ENCODE measurements at places on chromosomes 12 and 14.

- DNase-seq: no peak
These were observed 74.2 kb upstream of the GNG2 start for GRCh38 chr14:51786227-51786626.

DNA sequence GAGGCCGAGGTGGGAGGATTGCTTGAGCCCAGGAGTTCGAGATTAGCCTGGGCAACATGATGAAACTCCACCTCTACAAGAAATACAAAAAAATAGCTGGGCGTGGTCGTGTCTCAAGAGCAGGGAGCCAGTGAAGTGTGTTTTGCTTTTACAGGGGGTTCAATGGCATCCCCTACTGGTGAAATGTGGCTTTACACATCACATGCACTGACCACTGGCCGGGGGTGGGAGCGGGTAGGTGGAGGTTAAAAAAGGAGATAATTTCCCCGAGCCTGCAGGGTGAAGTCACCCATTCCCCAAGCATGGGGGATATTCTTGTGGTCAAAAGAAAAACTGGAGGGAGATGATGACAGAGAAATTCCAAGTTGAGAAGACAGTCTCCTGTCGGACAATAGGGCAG lies 63.6 kb upstream of the PWP1 start:
- no peak for DNase-seq

DNA sequence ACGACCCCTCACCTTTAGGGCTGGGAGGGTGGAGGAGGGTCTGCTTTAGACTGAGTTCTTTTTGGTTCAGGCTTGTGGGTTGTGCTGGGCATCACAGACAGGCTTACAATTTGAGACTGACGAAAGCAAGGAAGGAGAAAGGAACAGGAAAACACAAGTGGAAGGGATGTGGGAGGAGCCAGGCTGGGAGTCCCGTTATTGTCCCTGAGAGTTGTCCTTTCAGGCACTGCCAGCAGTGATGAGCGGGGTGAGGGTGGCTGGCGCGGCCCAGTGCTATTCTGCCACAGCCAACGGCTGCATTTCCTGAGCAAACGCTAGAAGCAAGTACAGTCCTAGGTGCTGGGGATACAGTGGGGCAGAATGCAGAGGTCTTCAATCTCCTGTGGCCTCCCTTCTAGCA lies 29.2 kb upstream of the TSPAN9 start:
- DNase-seq: no peak

GRCh38 chr14:22737052-22737451 lies 29.4 kb upstream of the OXA1L start:
- DNase-seq: no peak

Measured in D721Med (cell line).